ENCODE measurements at places on chromosomes 6 and 20. TPM values are rescaled to one million over a fixed set of nuclear protein-coding genes. Genes with fewer than 3 reads are reported as not detected.

Gene RIPPLY2
- total RNA-seq, result not detected

Gene LY6G6F
- total RNA-seq, result not detected

Gene RIN2
- 40.8 TPM for total RNA-seq

Gene TMEM200A
- not detected for total RNA-seq

Gene LAMP5
- not detected for total RNA-seq

Gene BPIFA1
- total RNA-seq, result not detected

Gene ARHGAP40
- total RNA-seq, result 0.61 TPM

GRCh38 chr6:7085911-7086310 lies 21.9 kb upstream of the RREB1 start:
- DNase-seq, result no peak

DNA sequence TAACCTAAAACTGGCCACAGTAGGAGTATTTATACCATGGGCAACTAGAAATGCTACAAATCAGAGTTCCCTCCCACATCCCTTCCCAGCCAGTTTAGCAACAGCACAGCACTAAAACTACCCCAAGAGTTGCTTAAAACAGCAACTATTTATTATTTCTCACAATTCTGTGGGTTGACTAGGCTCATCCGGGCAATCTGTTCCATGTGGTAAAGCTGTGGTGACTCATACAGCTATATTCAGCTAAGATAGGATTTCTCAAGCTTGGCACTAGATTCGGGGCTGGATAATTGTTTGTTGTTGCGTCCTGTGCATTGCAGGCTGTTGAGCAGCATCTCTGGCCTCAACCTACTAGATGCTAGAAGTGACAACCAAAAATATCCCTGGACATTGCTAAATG lies 8.6 kb upstream of the HECA start:
- no peak for DNase-seq

DNA sequence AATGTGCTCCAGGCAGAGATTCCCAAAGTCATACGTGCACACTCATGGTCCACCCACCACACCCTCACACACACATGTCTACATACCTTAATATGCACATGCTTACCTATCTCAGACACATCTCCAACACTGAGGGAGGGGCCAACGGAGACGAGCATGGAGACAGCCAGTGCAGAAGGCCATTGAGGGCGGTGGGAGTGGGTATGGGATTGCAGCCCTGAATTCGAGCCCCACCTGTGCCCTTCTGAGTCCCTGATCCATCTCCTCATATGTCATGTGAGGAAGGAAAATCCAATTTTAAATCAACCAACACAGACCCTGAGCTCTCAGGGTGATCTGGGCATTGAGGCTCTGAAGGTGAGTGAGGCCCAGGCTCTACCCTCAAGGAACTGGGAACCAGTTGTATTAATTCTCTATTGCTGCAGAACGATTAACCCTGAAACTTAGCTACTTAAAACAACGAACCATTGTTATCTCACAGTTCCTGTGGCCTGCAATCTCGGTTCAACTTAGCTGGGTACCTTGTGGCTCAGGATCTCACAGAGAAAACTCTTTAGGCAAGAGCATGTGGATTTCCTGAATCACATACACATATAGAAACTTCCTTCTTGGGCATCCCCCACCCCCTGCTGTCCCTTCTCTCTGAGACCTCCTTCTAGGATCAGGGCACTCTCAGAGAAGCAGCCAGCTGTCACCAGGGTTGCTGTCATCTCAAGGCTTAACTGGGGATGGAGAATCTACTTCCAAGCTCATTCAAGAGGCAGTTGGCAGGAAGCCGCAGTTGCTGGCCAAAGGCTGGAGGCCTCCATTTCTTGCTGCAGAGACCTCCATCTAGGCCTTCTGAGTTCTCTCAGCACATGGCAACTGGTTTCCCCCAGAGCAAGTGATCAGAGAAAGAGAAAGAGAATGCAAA lies 28.3 kb downstream of the GLP1R start:
- no peak for DNase-seq

GRCh38 chr6:110034667-110035036 lies 56.5 kb downstream of the GPR6 start:
- DNase-seq, result no peak

GRCh38 chr6:158040051-158040803 lies 58.6 kb downstream of the SYNJ2 start:
- DNase-seq, result peak; percentile 17

- DNase-seq, result peak; percentile 73
These were observed 9.0 kb downstream of the ATF6B start for GRCh38 chr6:32118782-32119628.

DNA sequence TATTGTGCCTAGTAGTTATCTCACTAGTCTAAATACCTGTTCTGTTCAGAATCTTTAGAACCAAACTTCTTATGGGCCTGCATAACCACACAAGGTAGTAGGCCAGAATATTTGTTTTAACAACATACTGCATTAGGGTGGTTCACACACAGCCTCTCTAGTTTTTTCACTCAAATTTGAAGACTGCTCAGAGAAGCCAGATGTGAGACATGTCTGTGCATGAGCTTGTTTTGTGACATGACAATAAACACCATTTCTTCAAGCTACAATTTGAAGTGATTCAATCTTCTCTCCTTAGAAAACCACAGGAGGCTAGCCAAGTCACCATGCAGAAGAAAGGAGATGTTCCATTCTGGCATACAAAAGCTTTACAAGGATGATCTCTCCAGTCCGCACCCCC lies 135.6 kb downstream of the MMS22L start:
- DNase-seq, result no peak

GRCh38 chr20:62884556-62884955 lies 22.9 kb upstream of the TCFL5 start:
- DNase-seq, result no peak

DNA sequence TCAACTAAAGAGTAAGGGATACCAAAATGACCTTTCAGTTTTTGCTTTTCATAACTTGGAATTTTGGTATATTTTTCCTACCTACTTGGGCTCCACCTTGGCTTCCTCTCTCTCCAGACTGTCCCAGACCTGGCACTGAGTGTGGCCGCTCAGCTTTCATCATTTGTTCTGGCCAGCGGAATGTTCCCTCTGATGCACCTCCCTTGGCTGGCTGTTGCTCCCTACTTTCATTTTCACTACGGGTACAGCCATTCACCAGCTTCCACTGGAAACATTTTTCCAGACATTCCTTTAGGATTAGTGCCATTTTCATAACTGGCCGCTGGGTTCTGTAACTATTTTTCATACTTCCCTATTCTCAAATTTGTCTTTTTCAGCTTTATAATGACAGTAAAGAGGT lies 487.4 kb downstream of the TENT5A start:
- peak; percentile 74 for DNase-seq

GRCh38 chr6:43853066-43853650 lies 83.1 kb downstream of the VEGFA start:
- DNase-seq, result no peak

DNA sequence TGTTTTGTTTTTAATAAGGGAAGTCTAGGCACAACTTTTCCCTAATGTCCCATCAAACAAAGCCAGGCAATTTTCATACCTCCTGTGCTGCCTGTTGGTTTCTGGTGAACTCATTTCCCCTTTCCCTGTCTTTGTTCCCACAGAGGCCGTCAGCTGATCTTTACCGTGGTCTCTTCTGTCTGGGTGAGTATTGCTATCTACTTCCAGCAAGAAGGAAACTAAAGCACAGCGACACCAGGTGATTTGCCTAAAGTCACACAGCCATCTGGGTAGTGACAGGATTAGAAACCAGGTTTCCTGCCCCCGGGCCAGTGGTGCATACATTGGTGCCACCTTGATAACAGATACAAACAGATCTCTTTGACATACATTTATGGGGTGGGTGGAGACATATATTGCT lies 59.6 kb downstream of the RAB44 start:
- no peak for DNase-seq

DNA sequence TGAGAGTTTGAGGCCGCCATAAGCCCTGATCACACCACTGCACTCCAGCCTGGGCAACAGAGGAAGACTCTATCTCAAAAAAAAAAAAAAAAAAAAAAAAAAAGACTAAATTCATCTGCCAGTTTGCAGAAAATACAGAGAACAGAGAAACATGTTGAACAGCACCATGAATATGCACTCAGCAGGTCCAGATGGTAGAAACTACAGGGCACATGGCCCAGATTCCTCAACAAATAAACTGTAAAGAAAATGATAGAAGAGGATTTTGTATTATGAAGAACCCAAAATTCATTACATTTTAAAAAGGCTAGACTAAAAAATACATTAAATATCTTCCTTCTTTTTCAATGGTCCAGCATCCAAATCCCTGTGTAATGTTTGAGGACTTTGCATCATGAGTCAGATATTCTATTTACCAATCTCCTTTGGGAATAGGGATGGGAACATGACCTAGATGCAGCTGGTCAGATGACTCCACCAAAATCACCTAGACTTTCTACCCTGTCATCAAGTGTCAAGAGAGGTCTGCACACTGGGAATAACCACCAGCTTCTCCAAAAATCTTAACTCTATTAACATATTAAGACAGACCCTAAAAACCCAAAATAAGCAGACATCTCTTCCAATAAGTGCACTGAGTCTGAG lies 189.1 kb upstream of the TCF21 start:
- no peak for DNase-seq

- no peak for DNase-seq
These were observed 25.3 kb upstream of the CD83 start for GRCh38 chr6:14092316-14092715.

- no peak for DNase-seq
These were observed 39.1 kb downstream of the VSTM2L start for GRCh38 chr20:37941992-37942391.

GRCh38 chr6:8149350-8149749 lies 47.0 kb upstream of the EEF1E1 start:
- DNase-seq, result peak; percentile 3

DNA sequence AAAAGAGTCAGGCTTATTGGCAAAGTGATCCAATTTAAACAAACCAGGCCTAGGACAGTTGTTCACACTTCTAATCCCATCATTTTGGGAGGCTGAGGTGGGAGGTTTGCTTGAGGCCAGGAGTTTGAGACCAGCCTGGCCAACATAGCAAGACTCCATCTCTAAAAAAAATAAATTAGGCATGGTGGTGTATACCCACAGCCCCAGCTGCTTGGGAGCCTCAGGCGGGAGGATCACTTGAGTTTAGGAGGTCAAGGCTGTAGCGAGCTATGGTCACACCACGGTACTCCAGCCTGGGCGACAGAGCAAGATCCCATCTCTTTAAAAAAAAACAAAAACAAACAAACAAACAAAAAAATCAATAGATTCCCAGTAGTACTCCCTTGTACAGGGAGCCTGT lies 86.8 kb downstream of the SASH1 start:
- DNase-seq, result no peak

- DNase-seq, result no peak
These were observed 183.5 kb downstream of the GMDS start for GRCh38 chr6:2061880-2062279.

GRCh38 chr6:126033696-126034095 lies 47.4 kb downstream of the TRMT11 start:
- peak; percentile 44 for DNase-seq

GRCh38 chr20:61977419-61977786 lies 88.3 kb downstream of the TAF4 start:
- no peak for DNase-seq

DNA sequence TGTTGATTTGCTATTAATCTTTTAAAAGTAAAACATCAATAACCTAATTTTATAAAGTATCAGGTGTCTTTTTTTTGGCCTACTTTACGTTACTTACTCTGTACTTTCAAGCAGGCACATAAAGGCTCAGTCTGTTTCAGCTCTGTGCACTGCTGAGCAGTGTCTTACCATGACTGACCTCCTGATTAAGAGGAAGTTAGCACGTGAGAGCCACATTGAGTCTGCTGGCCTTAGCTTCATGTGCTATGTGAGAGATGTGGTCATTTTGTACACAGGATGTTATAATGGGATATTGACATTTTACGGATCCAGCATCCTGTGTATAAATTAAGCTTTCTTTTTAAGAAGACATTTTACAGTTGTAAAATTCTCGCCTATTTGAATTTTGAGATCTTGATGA lies 31.9 kb downstream of the ARID1B start:
- DNase-seq, result no peak

DNA sequence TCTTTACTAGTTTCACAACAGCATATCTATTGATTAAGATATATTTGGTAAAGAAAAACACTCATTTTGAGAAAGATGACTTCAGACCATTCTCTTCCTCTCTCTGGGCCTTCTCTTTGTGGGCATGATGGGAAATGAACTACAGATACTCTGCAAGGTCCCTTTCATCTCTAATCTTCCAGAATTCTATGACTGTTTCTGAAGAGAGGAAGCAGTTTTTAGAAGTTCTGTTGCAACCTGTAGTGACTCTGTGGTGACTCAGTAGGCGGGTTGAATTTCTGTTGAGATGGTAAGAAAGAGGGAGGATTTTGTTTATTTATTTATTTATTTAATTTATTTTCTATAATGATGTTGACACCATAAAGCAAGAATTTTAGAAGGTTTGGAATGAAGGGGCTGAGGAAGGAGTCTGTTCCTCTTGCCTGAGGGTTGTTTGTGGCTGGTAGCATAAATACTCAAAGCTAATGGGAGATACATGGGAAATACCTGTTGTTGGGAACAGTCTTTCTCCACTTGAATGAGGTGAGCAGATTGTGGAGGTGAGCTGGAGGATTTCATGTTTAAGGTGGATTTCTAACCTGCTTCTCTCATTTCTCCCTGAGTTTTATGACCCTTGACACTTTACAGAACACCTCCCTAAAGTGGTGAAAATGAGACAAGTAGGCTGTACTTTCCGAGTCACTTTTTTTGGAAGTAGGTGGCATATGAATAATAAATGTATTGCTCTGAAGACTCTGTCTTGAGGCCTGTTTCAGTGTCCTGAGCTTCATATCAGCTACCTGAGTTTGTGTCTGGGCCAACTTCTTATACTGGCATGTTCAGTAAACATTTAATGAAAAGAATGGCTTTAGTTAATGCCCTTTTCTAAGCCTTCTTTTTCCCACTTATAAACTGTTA lies 15.0 kb downstream of the ACSS2 start:
- DNase-seq, result no peak

GRCh38 chr6:133595111-133595761 lies 293.7 kb upstream of the TCF21 start:
- DNase-seq, result no peak

DNA sequence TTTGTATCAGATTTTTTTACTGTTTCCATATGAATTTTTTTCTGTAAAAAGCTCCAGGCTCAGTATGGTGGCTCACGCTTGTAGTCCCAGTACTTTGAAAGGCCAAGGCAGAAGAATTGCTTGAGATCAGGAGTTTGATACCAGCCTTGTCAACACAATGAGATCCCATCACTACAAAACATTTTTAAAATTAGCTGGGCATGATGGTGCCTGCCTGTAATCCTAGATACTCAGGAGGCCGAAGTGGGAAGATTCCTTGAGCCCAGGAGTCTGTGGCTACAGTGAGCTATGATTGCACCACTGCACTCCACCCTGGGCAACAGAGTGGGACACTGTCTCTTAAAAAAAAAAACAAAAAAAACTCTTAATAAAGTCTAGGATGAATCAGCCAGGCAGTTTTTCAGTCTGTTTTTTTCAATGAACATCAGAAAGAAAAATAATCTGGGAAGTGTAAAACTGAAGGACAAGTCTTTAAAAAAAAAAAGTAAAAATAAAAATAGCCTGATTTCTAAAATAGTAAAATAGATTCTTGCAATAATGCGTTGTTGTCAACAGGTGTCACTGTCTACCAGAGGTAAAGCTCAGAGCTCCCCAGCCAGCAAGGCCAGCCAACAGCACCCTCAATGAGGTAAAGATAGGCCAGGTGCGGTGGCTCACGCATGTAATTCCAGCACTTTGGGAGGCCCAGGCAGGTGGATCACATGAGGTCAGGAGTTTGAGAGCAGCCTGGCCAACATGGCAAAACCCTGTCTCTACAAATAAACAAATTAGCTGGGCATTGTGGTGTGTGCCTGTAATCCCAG lies 9.3 kb upstream of the ATG5 start:
- peak; percentile 34 for DNase-seq

Measured in NCI-H460 (cell line).